ENCODE measurements at places on chromosomes 6 and 20.

- DNase-seq: no peak
Observed at GRCh38 chr20:41798930-41799502, 180.8 kb upstream of the CHD6 start.

- no peak for DNase-seq
Observed at GRCh38 chr6:148037496-148037895, 305.1 kb upstream of the SASH1 start.

GRCh38 chr20:23000232-23000947 is 34.7 kb upstream of the SSTR4 start:
- no peak for DNase-seq

DNA sequence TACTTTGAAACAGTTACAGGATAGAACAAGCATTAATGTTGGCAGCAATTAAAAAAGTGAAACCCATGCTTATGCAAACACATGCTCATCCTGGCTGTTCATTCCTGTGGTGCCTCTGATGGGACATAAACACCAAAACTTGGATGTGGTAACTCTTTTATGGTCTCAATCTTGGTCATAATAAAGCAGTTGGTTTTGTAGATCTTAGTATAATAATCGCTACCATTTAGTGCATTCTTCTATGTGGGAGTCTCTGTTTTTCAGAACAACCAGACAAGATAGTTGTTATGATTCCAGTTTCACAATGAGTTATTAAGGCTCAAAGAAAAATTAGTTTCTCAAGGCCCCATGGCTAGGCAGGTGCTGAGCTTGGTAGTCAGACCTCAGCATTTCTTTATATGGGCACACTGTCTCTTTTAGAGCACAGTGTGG is 184.0 kb downstream of the UTRN start:
- DNase-seq: no peak

DNA sequence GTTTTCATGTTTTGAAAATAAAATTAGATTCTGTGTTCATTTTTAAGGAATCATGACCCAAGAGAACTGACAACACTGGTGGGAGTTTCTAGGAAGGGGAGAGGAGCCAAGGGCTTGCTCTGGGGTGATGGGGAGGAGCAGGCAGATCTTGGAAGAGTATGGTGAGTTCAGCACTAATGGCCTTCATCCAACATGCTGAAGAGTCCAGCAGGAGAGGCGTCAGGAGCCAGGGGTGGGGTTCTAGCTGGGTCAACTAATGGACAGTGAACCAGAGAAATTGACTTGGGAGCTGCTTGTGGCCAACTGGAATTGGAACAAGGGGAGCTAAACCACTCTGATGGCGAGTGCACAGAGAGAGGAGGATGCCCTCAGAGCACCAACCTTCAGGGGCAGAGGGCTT is 107.1 kb downstream of the MRPL14 start:
- no peak for DNase-seq

GRCh38 chr6:95905132-95905531 is 110.6 kb upstream of the FUT9 start:
- no peak for DNase-seq

DNA sequence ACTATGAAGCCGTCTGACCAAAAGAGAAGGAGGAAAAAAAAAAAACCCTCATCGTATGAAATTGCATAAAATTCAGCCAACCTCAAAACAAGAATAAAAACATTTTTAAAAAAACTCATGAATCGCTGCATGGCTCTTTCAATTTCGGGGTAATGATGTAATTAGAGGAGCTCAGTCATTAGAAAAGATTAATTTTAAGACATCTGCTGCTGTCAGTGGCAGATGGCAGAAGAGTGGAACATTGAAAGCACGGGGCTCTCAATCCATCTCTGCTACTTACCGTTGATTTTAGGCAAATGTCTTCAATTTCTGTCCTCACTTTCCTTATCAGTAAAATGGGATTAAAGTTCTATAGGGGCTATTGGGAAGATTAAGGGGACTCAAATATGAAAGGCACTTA is 79.1 kb downstream of the EYA2 start:
- no peak for DNase-seq

GRCh38 chr6:39401376-39401775 is 78.9 kb upstream of the KCNK16 start:
- no peak for DNase-seq

GRCh38 chr6:168865-169455 is 123.3 kb upstream of the DUSP22 start:
- DNase-seq: peak; percentile 13

- DNase-seq: no peak
Observed at GRCh38 chr6:13513626-13514502, 26.5 kb upstream of the GFOD1 start.

DNA sequence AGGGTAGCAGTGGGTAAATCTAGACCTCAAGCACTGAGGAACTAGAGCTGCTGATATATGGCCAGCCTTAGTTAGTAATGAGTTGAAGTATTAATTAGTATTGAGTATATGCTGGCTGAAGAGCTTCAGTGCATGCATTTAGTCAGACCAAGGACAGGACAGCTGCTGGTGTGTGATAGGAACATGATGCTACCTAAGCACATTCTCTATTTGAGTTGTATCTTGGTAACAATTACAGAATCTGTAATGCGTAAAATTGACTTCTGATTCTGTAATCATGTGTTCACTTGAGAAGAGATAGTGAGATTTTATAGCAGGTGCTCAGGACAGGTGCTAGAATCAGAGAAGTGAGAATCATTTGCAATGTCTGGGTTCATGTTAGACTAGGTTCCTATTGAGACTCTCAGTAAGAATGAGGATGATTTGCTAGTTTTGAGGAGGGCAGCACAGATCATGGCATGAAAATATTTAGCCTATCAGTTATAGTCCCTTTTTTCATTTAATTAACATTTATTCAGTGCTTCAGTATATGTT is 369.4 kb upstream of the HS3ST5 start:
- no peak for DNase-seq

DNA sequence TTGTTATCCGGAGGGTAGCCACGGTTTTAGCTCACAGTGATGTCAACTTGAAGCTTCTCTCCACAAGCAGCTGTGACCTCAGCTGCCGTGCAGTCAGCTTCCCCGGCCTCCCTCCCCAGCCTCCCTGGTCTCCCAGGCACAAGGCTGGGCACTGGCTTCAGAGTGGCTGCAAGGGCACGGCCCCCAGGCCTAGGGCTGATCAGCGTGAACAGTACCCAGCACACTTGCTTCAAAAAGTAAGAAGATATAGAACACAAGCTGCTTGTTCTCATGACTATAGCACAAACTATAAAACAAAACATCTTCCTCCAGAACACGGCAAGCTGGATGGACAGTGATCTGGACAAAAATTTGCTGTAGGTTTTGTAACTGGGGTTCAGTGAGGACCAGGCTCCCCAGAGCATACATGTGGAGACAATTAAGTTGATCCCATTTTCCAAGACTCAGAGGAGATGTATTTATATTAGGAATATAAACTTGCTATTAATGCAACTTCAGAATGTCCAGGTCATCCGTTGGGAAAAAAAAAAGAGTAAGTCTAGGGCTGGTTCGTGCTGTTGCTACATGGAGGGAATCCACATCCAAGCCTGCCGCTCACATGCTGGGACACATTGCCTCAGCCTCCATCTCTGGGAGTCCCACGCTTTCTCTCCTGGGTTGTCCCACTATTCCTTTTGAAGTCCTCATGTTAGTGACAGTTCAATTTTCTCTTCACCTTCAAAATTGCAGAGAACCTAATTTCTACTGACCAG is 199.4 kb upstream of the THBS2 start:
- no peak for DNase-seq

- no peak for DNase-seq
Observed at GRCh38 chr20:49323622-49324238, 45.9 kb upstream of the ZNFX1 start.

- no peak for DNase-seq
Observed at GRCh38 chr6:17967668-17968518, 19.5 kb downstream of the KIF13A start.

DNA sequence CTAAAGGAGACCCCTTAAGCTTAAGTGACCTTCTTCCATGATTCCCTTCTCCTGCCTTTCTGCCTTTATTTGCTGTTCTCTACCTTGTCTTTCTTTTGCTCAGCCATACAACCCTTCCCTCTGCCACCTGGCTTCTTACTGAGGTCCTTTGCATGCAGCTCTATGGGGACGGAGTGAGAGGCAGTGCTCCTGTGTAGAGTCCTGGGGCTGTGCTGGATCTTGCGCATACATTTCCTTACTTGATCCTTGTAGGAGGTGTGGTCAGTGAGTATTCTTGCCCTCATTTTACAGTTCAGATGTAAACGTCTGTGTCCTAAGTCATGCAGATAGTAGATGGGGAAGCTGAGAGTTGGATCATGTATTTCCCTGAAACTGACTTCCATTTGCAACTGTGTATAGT is 5.7 kb downstream of the SASH1 start:
- DNase-seq: no peak

- DNase-seq: no peak
Observed at GRCh38 chr20:38148328-38149102, 16.6 kb downstream of the TGM2 start.

DNA sequence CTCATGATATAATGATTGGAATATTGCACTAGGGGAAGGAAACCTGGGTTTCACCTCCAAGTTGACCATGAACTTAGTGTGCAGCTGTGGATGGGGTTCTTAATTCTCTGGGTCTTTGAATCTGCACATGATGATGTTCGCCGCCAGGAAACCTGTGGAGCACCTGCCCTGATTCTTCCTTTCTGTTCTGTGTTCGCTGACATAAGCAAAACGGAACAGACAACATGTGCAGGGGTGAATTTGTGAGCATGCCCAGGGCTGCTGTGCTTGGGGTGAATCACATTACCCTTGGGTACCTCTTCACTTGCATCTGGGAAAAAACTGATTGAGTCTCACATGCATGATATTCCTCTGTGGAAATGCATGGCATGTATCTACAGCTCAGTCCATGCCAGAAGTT is 48.8 kb downstream of the CAP2 start:
- no peak for DNase-seq

DNA sequence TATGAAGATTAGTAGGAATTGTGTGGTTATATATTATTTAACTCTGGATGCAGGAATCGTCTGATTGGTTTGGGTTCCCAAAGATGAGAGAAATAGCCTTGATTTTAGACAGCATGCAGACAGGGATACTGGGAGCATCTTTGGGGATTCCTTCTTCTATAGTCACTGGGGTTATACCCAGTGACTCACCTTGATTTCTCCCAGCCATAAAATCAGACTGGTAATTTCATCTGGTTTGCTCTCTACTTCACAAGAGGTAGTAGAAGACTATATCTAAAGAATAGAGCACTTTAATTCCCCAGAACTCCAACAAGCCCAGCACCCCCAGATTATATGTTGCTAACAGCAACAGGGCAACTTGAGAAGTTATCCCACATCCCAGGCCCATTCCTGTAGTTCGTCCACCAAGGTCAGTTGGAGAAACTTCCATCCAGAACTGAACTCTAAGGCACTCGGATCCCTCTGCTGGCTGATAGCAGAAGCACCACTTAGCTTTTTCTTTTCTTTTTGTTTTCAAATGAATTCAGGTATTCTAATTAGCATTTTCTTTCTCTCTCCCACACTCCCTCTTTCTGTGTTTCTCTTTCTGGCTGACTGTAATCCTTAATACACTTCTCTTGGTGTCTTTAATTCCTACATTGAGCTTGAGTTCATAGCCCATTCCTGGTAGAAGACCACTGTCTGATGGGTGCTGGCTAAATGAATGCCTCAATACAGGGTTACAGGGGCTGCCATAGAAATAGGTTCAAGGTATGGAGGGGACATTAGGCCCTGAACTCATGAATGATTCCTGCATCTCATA is 20.4 kb upstream of the EFHC1 start:
- DNase-seq: peak; percentile 33

DNA sequence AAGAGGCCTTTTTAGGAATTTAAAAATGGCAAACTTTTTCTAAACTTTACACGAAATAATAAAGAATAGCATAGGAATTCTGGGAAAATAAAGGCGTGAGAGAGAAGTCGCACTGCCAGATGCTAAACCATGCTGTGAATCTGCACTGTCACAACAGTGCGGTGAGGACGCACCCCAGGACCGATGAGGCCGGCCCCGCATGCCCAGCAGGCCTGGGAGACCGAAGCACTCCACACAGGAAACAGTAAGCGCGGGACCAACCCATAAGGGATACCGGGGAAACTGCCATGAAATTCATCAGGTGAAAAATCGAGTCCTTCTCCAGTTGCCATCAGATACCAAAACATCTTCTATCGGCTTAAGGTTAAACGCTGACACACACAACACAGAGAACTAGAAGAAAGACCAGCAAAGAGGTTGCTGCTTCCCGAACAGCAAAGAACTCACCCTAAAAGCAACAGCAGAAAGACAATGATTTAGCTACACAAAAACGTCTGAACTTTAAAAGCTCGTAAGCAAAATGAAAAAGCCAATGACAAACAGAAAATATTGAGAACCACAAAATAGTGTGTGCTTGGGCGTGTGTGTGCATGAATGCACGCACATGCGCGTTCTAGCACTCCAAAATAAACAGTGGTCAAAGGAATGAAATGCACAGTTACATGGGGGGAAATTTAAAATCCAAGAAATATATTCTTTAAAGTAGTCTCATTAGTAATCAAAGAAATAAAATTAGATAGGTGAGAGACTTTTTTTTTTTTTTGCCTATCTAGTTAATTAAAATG is 15.4 kb downstream of the RAMACL start:
- no peak for DNase-seq

DNA sequence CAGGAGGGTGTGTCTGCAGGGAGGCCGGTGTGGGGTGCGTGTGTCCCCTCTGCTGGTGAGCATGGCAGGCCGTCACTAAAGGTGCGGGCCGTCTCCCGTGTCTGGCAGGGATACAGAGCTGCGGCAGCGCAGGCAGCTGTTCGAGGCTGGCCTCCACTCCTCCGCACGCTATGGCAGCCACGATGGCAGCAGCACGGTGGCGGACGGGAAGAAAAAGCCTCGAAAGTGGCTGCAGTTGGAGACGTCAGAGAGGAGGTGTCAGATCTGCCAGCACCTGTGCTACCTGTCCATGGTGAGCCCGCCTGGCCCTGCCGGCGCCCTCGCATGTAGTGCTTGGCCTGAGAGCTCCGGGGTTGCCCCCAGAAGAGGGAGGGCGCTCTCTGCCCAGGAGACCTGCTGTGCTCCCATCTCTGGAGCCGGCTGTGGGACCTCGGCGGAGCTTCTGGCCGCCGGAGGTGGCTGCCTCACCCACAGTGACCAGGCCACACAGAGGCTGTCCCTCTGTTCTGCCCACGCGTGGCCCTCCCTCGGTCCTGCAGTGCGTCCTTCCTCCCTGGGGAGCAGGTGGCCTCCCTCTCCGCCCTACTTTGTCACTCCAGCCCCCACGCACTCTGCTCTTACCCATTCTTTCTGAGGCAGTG is 149.6 kb downstream of the DTNBP1 start:
- no peak for DNase-seq

GRCh38 chr20:3514012-3514642 is 43.3 kb downstream of the ATRN start:
- DNase-seq: no peak

Data from SHP77 treated with DMSO at 0.1 percent for 48 hours (cell line).